NCI-H460 (cell line): ENCODE measurements at places on chromosomes 2 and 18.
A peak's percentile ranks its signal among the peaks of the same experiment; 100 is the strongest.

DNA sequence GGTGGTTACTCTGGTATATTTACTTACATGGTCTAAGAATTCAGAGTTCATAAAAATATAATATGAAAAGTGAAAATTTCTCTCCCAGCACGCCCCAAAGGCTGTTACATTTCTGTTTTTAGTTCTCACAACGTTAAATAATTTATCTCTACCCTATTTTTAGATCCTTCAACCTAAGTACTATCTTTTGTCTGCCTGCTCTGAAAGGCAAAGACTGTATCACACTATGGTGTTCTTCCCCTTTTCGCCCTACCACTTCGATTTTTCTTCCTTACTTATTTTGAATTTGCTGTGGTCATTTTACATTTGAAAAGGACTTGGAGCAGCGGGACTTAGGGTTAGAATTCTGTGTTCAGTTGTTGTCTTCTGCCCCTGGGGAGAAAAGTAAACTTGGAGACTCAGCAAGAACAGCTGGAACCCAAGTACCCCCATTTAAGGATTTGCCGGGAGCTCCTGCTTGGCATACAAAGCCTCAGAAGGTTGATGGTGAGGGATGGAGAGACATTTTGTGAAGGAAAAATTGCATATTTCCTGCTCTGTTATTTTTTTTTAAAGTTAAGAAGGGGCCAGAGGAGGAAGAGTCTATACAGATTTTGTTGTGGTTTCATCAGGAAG is 19.0 kb downstream of the ADAM23 start:
- no peak for DNase-seq

DNA sequence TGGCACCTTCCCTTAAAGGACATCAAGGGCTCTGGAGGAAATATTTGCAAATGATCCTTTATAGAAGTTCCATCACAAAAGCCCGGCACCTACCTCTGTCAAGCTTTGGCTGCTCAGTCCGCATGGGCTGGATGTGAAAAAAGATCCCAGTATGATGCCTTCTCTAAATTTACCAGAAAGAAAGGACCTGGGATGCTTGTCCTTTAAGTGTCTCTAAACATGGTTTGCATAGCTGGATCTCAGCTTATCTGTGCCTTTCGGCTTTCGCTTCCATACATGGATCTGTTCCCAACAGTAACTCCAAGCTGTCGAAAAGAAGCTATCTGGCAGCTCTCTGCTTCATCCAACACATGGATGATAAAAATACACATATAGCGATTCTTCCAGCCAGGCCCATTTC is 60.4 kb upstream of the SLC8A1 start:
- peak; percentile 75 for DNase-seq

DNA sequence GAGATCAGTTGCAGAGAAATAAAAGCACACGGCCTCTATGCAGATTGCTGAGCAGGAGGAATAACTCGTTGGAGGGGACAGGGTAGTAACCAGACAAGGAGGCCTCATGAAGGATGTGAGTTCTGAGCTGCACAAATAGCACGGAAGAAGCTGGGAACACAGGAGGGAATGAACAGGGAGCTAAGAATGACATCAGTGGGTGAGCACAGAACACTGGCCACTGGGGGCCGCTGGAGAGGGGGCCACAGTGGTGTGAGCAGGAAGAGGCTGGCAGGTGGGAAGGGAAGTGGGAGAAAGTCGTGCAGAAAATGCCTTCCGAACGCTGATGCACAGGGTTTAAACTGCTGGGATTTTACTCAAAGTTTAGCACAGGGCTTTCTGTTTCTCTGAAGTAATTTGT is 61.0 kb downstream of the ZAP70 start:
- peak; percentile 1 for DNase-seq

- DNase-seq: no peak
These were observed 61.8 kb upstream of the VPS54 start for GRCh38 chr2:64081046-64081445.

GRCh38 chr2:80114812-80115211 is 189.7 kb downstream of the LRRTM1 start:
- DNase-seq: no peak

DNA sequence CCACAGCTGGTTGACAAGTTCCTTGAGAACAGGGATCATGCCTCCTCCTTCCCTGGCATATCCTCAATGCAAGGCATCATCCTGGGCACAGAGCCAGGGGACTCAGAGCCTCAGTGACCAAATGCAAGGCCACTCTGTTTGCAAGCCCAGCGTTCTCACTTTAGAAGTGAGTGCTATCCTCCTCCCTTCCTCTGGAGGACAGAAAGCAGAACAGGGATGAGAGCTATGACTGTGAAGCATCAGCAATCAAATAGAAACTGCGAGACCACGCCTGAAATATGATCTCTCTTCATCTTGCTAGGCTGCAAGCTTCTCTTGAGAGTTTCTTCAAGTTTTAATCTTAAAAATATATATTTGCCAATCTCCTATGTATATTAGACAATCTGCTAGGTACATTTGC is 119.8 kb downstream of the LRATD1 start:
- DNase-seq: no peak

DNA sequence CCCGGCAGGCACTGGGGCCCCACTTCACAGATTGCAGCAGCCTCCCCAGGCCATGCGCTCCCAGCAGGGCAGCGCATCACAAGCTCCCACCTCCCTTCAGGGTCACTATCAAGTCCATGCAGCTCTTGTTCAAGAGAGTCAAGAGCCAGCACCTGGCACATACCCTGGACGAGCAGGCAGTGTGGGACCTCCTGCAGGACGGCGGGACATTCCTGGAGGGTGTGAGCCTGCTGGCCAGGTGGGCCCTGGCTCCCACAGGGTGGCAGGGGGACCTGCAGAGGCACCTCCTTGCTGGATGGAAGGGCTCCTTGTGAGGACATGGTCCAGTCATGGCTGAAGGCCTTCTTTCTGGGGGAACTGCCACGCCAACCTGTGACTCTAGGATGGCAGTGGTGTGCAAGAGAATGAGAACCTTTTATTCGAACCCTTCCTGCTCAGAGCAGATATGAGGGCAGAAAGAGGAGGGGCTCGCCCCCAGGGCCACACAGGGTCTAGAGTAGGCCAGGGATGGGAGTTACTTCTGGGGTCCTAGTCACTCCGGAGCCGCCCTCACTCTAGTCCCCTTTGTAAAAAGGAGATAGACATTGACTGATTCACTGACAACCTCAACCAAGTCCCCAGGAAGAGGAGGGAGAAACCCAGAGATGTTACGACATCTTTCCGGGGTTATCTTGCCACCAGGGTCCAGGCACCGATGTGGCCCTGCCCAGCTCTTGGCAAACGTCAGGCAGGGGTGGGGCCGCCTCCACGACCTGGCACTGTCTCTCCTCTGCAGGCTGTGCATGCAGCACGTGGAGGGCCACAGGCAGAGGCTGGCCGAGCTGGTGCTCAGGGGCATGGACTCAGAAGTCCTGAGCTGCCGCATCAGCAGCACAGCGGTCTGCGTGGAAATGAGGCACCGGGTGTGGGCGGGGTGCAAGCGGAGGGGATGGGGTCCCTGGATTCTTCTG is 31.3 kb downstream of the HJURP start:
- no peak for DNase-seq

GRCh38 chr2:238644095-238645081 is 203.5 kb upstream of the TWIST2 start:
- peak; percentile 74 for DNase-seq

DNA sequence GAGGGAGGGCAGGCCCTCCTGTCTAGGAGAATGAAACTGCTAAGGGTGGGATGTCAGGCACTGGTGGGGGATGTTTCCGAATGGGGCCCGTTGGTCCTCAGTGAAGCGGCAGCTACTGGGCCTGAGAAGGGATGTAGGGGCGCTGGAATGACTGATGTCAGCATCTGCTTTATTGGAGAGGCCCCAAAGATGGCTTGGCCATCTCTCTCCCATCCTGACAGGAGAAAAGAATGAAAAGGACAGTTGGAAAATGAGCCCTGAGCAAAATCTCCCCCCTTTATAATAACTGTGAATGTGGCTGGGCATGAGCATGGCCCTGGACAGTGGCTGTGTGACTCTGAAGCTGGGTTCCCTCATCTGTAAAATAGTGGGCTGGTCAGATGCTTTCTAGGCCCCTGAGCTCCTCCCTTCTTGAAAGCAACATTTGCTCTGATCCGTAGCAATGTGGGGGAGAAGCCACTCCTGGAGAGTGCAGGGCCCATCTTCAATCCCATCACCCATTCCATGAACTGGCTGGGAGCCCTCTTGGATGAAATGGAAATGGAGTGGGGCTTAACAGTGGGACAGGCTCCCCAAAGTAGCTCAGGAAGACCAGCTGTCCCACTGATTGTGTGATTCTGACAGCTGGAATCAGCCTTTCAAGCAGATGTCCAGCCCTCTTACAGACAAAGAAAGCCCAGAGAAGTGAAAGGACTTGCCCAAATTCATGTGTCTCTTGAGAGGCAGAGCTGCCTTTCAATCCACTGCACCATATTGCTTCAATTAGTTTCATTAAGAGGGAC is 232.7 kb upstream of the SMAD2 start:
- DNase-seq: no peak

DNA sequence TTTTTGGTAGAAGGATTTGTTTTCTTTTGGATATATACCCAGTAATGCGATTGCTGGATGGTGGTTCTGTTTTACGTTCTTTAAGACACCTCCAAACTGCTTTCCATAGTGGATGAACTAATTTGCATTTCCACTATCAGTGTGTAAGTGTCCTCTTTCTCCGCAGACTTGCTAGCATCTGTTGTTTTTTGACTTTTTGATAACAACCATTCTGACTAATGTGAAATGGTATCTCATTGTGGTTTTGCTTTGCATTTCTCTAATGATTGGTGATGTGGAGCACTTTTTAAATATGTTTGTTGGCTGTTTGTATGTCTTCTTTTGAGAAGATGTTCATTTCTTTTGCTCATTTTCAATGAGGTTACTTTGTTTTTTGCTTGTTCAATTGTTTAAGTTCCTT is 260.9 kb upstream of the CWC22 start:
- no peak for DNase-seq

DNA sequence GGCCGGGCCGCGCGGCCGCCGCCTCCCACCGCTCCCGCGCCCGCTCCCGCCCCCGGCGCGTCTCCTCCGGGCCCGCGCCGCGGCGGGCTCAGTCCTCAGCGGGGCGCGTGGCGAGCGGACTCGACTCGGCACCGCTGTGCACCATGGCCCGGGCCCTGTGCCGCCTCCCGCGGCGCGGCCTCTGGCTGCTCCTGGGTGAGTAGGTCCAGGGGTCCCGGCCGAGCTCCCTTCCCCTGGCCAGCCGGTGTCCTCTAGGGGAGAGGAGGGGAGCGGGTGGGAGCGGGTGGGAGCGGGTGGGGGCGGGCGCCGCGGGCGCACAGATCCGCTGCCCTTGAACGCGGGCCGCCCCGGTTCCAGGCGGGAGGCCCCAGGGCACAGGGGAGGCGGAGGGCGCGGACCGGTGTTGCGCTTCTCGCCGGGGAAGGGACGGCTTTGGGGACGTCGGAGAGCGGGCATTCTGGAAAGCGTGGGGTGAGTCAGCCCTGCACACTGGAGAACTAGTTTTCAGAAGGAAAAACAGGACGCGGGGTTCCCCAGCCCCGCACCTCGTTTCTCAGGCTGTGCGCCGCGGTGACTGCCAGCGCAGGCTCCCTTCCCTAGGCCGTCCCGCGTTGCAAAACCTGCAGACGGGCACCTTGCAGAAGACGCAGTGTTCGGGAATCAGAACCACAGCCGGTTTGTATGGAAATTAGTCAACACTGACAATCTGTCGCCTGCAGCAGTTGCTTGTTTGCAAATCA is at the start of gene RAMP1:
Gene RAMP1, plus strand, starts transcription at position 91 of the 740 bp plus-strand sequence. Its CDS starts 53 bp downstream, at position 144.
- no peak for DNase-seq

GRCh38 chr2:236117861-236118269 is 50.3 kb downstream of the GBX2 start:
- no peak for DNase-seq

DNA sequence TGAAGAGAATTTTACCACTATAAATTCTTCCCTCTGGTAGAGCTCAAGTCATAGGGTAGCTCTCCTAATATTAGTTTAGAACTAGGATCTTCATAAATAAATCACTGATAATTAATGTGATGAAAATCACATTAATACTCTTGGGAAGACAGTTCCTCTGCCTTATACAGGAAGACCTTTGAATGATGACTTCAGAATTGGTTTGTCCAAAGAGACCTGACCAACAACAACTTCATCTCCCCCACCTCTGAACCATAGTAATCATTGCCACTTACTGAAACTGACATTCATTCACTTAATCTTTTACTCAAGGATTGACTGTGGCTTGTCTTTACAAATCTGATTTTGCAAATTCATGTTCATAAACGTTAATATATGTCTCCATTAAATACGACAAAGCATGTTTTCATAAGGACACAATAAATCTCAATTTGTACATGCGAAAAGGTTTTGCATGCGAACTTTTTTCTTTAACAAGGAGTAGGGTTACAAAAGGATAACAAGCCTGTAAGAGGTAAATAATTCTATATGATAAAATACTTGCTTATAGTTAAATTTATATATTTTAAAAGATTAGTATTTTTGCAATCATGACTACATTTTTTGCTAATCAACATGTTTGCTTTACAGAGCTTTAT is 61.4 kb downstream of the LRP1B start:
- no peak for DNase-seq

DNA sequence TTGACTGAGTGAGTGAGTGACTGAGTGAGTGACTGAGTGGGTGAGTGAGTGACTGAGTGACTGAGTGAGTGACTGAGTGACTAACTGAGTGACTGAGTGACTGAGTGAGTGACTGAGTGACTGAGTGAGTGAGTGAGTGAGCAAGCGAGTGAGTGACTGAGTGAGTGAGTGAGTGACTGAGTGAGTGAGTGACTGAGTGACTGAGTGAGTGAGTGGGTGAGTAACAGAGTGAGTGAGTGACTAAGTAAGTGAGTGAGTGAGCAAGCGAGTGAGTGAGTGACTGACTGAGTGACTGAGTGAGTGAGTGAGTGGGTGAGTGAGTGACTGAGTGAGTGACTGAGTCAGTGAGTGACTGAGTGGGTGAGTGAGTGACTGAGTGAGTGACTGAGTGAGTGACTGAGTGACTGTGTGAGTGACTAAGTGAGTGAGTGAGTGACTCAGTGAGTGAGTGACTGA is 11.9 kb downstream of the MAL start:
- DNase-seq: no peak

- no peak for DNase-seq
These were observed 181.4 kb downstream of the GRB14 start for GRCh38 chr2:164439885-164440284.
